Naive thymus-derived CD8-positive, alpha-beta T cell (primary cell): ENCODE measurements at places on chromosomes 3 and 15.

DNA sequence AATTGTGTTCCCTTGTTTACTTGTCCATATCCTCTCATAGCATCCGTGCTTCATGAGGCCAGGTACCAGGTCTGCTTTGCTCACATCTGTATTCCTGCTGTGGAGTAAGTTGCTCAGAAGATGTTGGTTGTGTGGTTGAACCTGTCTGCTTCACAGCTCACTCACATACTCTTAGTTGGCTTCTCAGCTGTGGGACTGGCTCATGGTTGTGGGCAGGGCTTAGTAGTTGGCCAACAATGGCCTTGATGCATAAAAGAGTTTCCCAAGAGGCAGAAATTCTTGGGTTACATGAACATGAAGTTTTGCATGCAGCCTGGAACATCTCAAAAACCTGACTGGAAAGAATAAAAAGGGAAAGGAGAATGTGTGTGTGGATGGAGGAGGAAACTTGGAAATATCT lies 17.0 kb downstream of the CELF6 start:
- no peak for DNase-seq

GRCh38 chr3:111803123-111803593 lies 55.9 kb upstream of the PHLDB2 start:
- no peak for DNase-seq

- DNase-seq = no peak
These were observed 558 bp downstream of the DTWD1 start for GRCh38 chr15:49621401-49621811.

- DNase-seq = peak; percentile 67
These were observed 72.6 kb upstream of the TNFSF10 start for GRCh38 chr3:172595664-172596393.

DNA sequence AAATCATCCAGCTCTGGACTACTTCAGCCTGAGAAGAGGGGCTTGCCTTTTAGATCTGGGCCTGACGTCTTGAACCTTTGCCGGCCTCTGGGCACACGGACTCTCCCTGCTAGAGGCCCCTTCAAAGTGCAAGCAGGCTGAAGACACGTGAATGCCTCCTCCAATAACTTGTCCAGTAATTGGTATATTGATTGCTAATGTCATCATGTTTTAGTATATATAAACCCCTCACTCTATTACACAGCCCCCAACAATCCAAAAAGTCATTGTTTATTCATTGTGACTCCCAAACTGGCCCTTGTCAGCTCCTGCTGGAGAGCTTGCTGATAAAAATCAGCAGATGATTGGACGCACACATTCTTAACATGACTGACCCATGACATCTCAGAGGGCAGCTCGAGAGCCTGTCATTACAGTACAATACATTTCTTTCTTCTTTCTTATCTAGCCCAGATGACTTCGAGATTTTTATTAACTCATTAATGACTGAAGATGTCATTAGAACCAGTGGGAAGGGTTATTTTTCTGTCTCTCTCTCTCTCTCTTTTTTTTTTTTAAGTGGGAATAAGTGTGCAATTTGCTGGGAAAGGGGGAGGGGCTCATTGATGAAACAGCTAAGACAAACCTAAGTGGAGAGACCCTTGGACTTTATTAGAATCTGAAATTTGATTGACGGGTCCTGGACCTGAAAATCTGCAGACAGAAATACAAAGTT lies 65.5 kb upstream of the NR2F2 start:
- no peak for DNase-seq

- no peak for DNase-seq
These were observed 73.7 kb downstream of the CHDH start for GRCh38 chr3:53772562-53772961.

GRCh38 chr15:61807281-61807929 lies 252.8 kb downstream of the VPS13C start:
- DNase-seq = no peak

DNA sequence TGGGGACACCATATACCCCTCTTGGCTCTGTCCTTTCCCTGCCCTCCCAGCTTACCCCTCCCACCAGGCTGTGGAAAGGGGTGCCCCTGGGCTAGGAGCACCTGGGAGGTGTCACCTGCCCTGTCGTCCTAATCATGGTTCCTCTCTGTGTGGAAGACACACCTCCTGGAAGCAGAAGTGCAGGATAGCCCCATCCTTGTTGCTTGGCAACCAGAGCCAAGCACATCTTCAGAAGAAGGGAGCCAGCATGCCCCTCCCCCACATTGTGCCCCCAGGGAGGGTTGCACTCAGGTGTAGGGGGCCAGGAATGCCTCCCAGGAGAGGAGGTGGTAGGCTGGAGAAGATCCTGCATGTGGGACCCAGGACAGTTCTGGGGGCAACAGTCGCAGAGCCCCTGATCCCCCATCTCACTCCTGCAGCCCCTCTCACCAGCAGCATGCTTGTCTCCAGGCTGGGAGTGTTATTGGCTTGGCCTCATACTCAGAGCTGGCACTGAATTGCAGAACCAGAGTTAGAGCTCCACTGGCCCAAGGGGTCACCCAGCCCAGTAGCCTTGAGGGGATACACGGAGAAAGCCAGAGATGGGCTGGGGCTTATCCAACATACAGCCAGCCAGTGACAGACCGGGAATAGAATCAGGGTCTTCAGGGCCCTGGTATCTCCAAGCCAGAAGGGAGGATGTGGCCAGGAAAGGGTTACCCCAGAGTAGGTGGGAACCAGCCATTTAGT lies 8.4 kb downstream of the RAB6B start:
- no peak for DNase-seq

DNA sequence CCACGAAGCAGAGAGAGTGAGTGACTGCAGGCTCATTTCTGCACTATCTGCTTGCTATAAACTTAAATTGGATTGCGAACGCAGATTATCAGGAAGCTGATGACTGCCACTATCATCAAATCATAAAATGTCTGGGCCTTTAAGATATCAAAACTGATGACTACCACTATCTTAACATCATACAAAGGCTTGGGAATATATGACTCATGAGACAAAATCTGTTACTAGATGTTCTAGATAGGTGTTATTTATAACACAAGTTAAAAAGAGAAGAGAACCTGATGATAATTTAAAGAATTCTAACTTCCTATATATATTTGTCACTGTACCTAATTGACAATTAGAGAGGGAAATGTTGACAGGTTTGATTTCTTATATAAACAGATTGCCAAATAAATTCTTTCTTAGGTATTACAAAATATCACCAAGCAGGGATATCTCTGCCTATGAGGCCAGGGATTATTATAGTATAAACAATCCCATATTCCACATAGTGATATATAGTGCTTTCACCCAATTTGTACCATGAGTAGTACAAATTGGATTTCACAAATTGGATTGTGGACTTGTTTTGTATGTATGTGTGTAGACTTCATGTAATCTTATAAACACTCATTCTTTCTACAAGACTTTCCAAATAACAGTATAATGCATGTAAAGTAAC lies 1157.2 kb downstream of the ROBO1 start:
- no peak for DNase-seq

DNA sequence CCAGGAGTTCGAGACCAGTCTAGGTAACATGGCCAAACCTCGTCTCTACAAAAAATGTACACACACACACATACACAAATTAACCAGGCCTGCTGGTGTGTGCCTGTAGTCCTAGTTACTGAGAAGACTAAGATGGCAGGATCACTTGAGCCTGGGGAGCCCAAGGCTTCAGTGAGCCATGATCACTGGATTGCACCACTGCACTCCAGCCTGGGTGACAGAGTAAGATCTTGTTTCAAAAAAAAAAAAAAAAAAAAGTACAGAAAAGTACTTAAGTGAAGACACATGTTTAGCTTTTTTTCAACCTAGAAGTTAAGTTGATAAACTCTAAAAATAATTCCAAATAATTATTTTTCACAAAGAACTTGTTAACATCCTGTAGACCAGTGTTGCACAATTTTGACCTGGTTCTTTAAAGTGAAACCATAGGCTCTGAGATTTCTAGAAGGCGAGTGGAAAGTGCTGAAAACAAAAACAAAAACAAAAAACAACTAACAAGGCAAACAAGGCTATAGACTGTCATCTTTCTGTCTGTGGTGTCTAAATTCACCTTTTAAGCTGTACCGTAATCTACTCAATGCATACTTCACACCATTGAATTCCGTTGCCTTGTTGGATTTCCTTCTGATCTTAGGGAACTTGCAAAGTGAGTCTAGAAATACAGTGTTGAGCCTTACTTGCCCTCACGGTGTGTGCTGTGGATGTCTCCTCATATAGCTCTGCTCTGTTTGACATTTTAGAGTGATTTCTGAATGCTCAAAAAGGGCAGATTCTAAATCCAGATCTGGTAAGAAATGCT lies 63.5 kb downstream of the CHST2 start:
- no peak for DNase-seq

GRCh38 chr3:19256313-19256712 lies 108.0 kb downstream of the KCNH8 start:
- no peak for DNase-seq

GRCh38 chr15:29668120-29668602 lies 154.1 kb downstream of the TJP1 start:
- DNase-seq = no peak

GRCh38 chr3:190909908-190910307 lies 47.4 kb upstream of the GMNC start:
- DNase-seq = no peak

GRCh38 chr15:63291507-63291906 lies 14.1 kb downstream of the APH1B start:
- no peak for DNase-seq

GRCh38 chr3:185813691-185814215 lies 11.1 kb downstream of the IGF2BP2 start:
- no peak for DNase-seq

DNA sequence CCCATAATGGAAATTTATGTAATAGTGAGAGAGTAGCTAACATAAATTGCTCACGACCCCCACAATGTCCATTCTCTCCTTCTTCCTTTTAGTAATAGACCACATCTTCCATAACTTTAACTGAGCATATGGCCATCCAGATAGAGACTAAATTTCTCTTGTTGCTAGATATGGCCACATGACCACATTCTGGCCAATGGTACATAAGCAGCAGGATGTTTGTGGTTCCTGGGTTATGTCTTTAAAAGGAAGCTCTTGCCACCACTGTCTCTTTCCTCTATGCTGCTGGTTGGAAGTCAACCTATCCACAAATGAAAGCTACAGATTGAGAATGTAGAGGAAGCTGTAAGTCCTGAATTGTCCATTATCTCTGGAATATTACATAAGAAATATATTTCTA lies 59.7 kb upstream of the NPHP3 start:
- DNase-seq = no peak

GRCh38 chr3:71859123-71859519 lies 74.2 kb upstream of the PROK2 start:
- peak; percentile 59 for DNase-seq

DNA sequence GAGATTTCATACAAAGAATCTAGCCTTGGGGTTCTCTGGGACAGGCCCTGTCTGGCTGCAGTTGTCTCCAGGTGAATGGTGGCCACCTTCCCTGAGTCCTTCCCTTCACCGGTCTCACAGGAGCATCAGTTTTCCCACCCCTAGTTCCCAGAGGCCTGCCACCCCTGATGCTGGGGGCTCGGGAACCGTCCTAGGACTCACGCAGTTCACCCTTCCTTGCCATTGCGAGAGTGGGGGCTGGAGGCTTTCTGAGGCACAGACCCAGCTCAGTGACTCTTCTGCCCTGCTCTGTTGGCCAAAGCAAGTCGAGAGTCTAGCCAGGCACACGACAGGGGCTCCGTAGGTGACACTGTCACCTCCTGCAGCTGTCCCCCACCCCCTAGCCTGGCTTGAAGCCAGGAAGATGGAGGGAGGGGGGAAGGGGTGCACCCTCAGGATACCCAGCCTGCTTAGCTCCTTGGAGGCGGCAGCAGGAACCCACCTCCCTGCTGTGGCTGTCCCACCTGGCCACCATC lies 130.3 kb downstream of the NUP210 start:
- DNase-seq = no peak

DNA sequence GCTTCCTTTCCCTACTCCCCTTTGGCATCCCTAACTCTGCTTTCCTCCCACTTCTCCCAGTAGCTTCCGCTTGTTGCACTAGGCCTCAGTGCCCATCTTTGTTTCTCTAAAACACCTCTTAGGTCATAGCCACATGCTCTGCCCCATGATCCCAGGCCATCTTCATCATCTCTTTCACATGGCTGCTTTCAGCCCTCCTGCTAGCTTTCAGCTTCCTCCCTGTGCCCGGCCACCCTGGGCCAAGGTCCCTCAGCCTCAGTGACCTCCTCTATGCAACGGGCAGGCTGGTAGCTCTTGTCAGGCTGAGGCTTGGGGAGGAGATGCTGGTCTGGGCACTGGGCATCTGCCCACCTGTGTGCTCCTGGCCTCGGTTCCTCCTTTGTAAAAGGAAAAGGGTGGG lies 2.3 kb downstream of the PLEKHO2 start:
- no peak for DNase-seq

DNA sequence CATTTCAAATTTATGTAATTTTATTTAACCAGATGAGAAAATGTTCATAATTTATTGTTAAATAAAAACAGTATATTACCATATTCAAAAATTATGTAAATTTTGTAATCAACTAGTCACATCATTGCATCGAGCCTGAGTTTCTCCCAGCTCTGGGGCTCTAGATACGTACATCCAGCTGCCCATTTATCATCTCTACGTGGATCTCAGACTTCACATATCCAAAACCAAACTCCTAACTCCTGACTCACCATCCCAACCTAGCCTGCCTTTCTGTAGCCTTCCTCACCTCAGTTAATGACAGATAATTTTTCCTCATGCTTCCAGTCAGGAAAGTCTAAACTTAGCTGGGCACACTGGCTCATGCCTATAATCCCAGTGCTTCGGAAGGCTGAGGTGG lies 194.8 kb downstream of the SSR3 start:
- DNase-seq = no peak

DNA sequence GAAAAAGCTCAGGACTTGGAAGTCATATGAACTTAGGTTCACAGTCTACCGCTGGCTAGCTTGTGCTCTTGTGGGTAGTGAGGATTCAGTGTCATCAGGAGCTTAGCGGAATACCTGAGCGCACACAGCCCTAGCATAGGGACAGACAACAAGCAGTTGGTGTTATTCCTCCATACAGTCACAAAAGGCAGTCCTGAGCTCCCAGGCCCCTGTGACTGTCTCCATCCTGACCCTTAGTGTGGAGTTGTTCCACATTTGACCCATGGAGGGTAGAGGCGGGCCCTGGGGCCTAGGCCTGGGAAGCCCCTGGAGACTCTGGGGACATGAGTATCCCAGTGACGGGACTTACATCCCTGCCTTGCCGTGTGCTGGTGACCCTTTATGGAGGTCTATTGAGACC lies 131.5 kb upstream of the PLXNA1 start:
- no peak for DNase-seq
